Cardiac muscle cell (in vitro differentiated cells and primary cell): ENCODE measurements at places on chromosomes 3 and 15. TPM values are rescaled to one million over a fixed set of nuclear protein-coding genes. Genes with fewer than 3 reads are reported as not detected.

GRCh38 chr3:5644773-5645670 is 457.5 kb downstream of the EDEM1 start:
- H3K4me3 ChIP-seq: no peak overlapping the region
- no peaks in the 10 kb centered on the region for H3K4me1 ChIP-seq
- no peak for DNase-seq
- H3K27me3 ChIP-seq: no peaks in the 10 kb centered on the region

DNA sequence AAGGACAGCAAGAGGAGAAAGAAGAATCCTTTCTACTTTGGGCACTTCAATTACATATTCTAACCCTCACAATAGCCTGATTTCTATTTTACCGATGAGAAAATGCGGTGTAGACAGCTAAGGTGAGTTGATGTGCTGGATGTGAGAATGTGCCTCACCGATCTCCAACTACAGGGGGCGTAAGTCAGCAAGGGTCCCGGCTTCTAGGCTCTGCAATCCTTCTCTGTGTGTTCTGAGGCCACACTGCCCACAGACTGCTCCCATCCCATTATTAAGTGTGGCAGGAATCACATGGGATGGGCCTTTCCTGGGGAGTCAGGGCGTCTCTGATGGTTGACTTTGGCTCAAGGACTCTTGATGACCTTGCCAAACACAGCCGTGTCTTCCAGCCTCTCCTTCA is 23.6 kb upstream of the RPL35A start:
- no peaks in the 10 kb centered on the region for H3K36me3 ChIP-seq
- no peaks in the 10 kb centered on the region for H3K4me1 ChIP-seq
- H3K4me3 ChIP-seq: no peak overlapping the region
- H3K27me3 ChIP-seq: no peaks in the 10 kb centered on the region

GRCh38 chr3:128287216-128287615 is 133.9 kb downstream of the EEFSEC start:
- H3K4me1 ChIP-seq: no peaks in the 10 kb centered on the region
- H3K4me3 ChIP-seq: no peak overlapping the region
- no peaks in the 10 kb centered on the region for H3K27me3 ChIP-seq

The GASK1A gene
- total RNA-seq: 0.78 and 0.80 TPM in 2 replicates

The TIPIN gene
- total RNA-seq: 14.7 and 15.0 TPM in 2 replicates
